HS-5 (cell line): ENCODE measurements at places on chromosomes 13 and 19.

- DNase-seq = no peak
Measured at GRCh38 chr13:29674532-29674931, 79.0 kb upstream of the SLC7A1 start.

GRCh38 chr13:20305587-20305986 lies 73.5 kb upstream of the GJB6 start:
- DNase-seq = no peak

- DNase-seq = no peak
Measured at GRCh38 chr13:37493775-37494174, 104.8 kb downstream of the POSTN start.

GRCh38 chr13:107518292-107518691 lies 697.0 kb downstream of the LIG4 start:
- DNase-seq = no peak

- DNase-seq = no peak
Measured at GRCh38 chr19:17953869-17954268, 13.0 kb upstream of the KCNN1 start.
